T-cell (primary cell): ENCODE measurements at places on chromosomes 1 and 21.

DNA sequence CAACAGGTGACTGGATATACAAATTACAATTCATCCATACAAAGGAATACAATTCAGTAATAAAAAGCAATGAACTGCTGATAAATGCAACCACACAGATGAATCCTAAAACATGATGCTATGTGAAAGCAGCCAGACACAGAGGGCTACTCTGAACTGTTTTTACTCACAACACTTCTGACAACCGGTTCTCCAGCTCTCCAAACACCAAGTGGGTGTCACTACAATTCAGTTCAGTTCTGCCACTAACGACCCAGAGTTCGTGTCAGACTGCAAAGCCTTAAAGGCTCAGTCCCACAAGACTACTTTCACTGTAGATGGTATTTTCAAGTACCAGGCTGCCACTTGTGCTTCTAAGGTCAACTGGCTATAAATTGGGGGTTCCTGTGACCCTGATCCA is 119.4 kb downstream of the SLC16A1 start:
- DNase-seq = no peak

- no peak for DNase-seq
Measured at GRCh38 chr1:77794550-77794949, 15.1 kb downstream of the MIGA1 start.

DNA sequence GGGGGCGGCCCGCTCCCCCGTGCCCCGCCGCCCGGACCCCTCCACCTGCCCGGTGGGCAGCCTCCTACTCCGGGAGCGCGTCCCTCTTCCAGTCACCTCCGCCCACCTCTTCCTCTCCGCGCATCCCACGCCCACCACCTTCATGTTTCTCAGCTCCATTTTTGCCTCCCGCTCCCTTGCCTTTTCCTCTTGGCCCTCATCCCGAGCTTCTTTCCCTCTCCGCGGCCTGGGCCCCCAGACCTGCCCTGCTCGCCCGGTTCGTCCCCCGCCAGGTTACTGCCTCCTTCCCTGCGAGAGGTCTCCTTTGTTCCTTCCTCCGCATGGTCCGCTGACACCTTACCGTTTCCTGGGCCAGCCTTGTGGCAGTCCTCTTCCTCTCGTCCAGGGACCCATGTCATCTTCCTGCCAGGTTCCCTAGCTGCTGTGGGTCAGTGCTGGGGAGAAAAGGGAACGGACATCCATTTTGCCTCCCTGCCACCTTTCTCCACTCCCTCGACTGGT is 563 bp downstream of the QSOX1 start:
- no peak for DNase-seq

DNA sequence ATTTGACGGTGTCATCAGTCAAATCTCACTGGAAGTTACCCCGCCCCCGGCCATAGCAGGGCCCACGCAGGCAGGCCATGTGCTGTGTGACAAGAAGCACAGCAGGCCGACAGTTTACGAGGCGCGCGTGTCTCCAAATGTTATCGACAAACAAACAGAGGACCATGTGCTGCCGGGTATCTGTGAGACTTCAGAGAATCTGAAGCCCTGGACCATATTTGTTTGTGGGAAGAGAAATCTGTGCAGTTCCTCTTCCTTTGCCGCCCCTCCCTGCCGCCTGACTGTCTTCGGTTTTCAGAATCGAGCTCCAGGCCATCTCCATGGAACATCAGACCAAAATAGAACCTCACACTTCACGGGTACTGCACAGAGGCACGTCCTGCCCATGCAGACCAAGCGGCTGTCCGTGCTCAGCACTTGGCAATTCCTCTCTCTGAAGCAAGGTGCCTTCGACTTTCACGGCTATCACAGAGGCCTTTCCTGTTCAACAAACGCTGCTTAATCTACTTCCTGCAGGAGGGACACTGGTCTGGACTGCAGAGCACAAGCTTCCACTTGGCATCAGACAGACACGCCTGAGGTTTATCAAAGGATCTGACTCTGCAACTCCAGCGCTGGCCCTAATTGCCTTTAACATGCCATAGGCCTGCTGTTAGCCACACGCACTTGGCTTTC is 135.7 kb upstream of the KRTAP19-8 start:
- peak; percentile 55 for DNase-seq

DNA sequence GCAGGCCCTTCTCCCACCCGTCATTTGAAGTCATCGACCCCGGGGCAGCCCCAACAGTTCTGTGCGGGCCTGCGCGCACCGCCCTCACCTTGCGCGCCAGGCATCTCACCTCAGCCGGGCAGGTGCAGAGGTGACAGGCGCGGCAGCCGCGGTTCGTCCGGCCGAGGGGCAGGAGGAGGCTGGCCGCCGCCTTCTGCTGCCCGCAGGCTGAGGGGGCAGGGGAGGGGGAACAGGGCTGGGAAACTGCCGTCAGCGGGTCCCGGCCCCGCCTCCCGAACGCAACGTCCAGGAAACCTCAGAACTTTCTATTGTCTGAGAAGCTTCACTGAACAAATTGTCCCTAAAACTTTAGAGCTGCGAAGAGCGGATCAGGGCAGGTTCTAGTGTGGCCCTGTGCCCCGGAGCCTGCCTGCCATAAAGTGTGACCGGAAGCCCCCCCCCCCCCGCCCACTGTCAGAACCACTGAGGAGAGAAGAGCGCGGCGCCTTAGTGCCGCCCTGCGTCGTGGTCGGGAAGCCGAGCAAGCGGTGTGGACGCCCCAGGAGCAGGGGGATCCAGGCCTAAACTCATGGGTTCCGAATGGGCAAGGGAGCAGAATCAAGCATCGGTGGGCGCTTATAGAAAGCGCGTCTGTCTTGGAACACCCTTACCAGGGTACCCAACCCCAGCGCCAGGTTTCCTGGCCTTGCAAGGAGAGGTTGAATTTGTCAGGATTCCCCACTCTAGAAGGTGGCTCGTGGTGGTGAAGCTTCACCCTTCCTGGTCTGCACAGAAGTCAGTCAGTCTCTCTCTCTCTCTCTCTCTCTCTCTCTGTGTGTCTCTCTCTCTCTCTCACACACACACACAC is 13.3 kb upstream of the TBX15 start:
- DNase-seq = no peak
